NCI-H1930 (cell line): ENCODE measurements at places on chromosomes 16 and 17.

- DNase-seq = no peak
Observed at GRCh38 chr16:66946974-66947301, 11.6 kb downstream of the CES2 start.

- no peak for DNase-seq
Observed at GRCh38 chr16:59259074-59259949, 525.2 kb upstream of the GOT2 start.

- no peak for DNase-seq
Observed at GRCh38 chr17:50117202-50118051, 12.5 kb downstream of the SAMD14 start.

DNA sequence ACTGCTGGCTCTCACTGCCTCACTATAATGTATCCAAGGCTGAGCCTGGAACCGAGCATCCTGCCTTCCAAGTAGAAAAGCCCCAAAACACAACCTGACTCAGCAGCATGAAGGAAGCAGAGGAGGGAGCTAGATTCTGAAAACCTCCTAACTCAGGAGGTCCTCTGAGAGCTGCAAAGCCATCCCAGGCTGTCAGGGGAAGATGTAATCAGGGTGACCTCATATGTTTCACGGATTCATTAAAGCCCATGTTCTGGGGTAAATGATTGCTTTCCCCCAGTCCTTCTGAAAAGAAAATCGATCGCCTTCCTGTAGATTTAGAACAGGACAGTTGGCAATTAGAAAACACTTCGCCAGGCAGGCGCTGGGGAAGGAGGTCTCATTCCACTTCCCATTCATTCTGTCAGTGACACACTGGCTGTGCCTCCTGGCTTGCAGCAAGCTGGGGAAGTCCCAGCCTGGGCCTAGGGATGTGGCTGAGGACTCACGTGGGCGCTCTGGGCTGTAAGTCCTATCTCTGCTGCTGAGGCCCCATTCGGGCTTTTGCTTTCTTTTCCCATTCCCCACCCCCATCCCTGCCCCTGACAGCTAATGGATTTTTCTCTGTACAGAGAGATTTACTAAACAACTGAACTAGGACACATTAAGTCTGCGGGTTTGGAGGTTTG lies 75.7 kb upstream of the TMEM132E start:
- no peak for DNase-seq

- DNase-seq = no peak
Observed at GRCh38 chr17:28702026-28702751, 9.5 kb downstream of the PROCA1 start.

- DNase-seq = no peak
Observed at GRCh38 chr17:29019475-29020181, 13.8 kb upstream of the SEZ6 start.

DNA sequence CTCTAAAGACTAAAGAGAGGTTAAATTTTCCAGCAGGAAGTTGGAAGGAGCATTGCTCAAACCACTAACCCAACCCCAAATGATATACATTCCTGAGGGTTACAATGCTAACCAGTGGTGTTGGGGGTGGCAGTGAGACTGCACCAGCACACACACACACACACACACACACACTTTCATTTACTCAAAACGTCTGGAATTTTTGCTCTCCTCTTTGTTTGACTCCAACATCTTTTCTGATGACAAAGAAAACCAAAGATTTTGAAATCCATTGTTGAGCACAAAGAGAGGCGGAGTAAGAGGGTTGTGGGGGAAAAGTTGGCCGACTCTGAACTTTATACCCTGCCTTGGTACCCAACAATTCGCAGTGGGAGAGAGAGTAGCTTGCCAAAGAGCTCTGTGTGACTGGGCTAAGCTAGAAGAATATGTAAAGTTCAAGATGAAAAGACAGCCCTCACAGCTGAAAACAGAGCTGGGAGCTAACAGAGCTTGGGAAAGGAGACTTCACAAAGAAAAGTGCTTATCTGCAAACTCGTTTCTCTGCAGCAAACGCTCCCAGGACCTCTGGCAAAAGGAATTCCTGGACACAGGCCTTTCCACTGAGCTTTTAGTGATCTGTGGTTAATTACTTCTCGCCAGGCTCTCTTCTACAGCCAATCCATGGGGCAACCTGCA lies 426.0 kb upstream of the CDH11 start:
- no peak for DNase-seq

- DNase-seq = no peak
Observed at GRCh38 chr17:82821554-82821953, 18.3 kb downstream of the ZNF750 start.

GRCh38 chr17:36609498-36609862 lies 8.1 kb downstream of the MRM1 start:
- DNase-seq = no peak

- no peak for DNase-seq
Observed at GRCh38 chr17:50218771-50219315, 17.4 kb upstream of the COL1A1 start.

GRCh38 chr17:81509207-81509971 lies 3.2 kb downstream of the ACTG1 start:
- DNase-seq = no peak

DNA sequence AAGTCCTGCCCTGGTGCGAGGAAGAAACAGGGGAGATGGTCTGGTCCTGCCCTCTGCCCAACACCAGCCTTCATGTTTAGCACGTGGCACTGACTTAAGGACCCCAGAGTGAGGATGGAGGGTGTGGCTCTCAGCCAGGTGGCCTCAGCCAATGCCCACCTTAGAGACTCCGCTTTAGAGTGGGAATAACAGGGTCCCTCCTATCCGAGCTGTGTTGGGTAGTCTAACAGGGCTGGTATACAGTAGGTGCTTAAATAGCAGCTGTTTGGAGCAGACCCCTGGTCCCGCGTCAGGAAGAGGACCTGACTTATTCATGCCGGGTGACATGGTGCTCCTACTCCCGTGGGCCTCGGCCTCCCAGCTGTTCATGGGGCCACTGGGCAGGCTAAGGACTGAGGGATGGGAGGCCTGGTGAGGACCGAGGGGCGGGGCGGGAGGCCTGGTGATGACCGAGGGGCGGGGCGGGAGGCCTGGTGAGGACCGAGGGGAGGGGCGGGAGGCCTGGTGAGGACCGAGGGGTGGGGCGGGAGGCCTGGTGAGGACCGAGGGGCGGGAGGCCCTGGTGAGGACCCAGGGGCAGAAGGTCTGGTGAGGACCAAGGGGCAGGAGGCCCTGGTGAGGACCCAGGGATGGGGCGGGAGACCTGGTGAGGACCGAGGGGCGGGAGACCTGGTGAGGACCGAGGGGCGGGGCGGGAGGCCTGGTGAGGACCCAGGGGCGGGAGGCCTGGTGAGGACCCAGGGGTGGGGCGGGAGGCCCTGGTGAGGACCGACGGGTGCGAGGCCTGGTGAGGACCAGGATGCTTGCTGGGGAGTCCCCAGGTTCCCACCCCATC lies 7.6 kb downstream of the ZFPM1 start:
- no peak for DNase-seq

GRCh38 chr17:76088868-76089576 lies 10.0 kb downstream of the ZACN start:
- no peak for DNase-seq

DNA sequence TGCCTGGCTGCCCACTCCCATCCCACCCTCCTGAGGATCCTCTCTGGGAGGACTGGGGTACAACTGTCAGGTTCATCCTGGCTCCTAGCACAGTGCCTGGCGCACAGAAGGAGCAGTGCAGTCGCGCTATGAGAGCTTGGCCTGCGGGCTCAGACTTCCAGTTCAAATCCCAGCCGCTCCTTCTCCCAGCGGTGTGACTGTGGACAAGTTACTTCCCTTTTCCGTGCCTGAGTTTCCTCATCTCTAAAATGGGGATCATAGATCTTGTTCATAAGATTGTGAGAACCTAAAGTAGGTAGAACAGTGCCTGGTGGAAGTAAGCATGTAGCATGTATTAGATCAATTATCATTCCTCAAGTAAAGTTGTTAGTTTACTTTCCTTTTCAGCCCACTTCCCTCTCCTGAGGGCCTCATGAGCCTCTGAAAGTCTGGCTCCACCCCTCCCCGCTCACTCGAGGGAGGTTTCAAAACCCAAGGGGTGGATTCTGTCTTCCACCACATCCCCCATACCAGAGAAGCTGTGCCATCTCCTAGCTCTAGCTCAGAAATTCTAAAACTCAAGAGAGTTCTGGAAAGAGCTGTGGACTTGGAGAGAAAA lies 19.9 kb upstream of the COL1A1 start:
- no peak for DNase-seq

DNA sequence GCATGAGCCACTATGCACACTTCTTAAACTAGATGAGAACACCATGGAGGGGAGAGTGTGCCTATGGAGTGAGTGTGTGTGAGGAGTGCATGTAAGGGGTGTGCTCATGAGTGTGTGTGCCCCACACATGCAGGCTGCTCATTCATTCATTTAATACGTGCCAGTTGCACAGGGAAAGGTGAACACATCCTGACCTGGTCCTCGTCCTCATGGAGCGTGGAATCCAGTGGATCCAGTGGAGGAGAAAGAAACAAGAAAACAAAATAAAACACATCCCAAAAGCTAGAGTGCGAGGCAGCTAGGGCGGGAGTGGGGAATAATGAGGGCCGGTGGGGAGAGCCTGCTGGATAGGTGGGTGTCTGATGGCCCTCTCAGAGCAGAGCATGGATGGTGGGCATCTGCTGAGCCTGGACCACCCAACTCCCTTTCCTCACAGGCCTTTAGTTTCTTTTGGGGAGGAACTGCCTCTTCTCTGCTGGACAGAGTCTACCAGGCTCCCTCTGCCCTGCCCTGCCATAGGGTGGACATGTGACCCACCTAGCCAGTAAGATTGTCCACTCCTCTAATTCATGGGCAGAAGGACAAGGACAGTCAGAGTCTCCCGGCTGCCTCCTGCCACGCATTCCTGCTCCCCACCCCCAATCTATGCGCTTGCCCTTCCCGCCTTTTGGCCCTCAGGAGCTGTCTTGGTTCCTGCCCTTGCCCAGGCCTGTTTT lies 204.3 kb downstream of the RAB11FIP4 start:
- no peak for DNase-seq

- no peak for DNase-seq
Observed at GRCh38 chr16:85673529-85674417, 15.0 kb downstream of the GINS2 start.

GRCh38 chr16:4370570-4371356 lies 885 bp upstream of the VASN start:
- DNase-seq = no peak

GRCh38 chr17:42835732-42836131 lies 2.5 kb downstream of the PSME3 start:
- DNase-seq = no peak

DNA sequence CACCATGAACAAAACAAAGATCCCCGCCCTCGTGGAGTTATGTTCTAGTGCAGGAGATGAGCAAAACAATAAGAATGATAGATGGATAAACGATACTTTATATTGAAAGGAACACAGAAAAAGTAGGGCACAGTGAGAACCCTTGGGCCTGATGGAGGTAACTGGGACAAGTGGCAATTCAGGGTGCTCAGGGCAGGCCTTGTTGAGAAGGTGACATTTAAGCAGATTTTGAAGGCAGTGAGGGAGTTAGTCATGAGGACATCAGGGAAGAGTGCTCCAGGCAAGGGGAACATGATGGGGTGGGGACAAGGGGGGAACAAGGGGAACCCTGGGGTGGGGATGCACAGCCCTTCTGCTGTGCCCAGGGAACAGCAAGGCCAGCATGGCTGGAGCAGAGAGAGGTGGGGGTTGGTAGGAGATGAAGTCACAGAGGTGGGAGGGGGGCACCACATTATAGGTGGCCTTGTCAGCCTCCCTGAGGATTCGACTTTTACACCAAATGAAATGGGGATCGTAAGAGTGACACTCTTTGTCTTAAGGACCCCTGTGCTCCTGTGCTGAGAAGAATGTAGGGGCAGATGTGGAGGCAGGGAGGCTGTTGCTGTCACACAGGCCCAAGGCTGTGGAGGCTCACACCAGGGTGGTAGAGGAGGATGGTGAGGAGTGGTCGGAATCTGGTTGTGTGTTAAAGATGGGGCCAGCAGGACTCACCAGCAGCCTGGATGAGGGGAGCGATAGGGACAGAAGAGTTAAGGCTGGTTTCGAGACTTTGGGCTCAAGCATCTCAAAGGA lies 9.2 kb upstream of the PRM1 start:
- no peak for DNase-seq

DNA sequence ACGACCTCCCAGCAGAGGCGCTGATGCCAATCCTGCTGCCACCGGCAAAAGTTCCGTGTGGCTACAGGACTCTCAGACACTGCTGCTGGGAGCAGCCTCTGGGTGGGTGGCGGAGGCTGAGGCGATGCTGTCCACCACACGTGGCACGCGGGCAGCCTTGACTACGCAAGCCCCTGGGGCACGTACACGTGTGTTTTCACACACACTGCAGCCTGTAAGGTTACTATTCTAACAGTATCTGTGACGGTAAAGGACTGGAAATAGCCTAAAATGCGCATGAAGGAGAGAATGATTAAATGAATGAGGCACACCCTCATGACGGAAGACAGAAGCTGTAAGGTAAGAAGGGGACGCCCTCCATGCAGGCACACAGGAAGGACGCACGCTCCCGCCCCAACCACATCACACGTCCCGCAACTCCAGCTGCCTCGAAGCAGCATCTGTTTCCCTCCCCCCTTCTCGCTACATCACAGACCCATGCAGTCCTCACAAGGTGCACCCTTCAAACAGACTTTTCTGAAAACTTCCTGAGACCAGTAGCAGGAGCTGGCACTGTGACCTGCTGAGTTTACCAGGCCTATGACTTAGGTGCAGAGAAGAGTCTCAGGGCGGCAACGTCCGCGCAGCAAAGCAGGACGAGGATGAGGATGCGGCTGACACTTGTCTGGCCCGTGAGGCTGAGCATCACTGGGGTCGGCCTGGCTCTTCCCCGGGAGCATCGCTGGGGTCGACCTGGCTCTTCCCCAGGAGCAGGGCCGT lies 28.7 kb upstream of the FASN start:
- no peak for DNase-seq

GRCh38 chr17:16037636-16038035 lies 38.0 kb downstream of the TTC19 start:
- DNase-seq = no peak

- DNase-seq = no peak
Observed at GRCh38 chr17:28169621-28170349, 127.3 kb downstream of the NLK start.

DNA sequence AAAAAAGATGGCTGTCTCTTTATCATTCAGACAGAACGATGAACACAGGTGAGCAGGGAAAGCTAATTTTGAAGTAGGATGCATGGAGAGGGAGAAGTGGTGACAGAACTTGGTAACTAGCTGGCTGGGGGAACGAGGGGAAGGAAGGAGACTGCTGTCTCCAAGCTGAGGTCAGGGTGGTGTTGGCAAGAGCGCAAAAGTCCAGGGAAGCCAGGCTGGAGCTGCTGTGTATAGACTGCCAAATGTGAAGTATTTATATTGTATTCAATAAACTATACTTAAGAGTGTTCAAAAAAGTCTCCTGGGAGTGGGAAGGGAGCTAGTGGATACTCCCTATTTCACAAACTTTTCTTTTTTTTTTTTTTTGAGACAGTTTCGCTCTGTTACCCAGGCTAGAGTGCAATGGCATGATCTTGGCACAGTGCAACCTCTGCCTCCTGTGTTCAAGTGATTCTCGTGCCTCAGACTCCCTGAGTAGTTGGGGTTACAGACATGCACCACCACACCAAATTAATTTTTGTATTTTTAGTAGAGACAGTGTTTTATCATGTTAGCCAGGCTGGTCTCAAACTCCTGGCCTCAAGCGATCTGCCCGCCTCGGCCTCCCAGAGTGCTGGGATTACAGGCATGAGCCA lies 8.2 kb downstream of the TMEM106A start:
- no peak for DNase-seq
